Ascending aorta (tissue), 2 donors: ENCODE measurements at places on chromosomes 11 and 22. TPM values are rescaled to one million over a fixed set of nuclear protein-coding genes. Genes with fewer than 3 reads are reported as not detected.

HTR3B gene
- total RNA-seq = not detected

OR8G1 gene
- not detected for total RNA-seq

POU2F3 gene
- not detected for total RNA-seq

TIMP3 gene
- 394 TPM for total RNA-seq

TRIM44 gene
- 6.1 TPM for total RNA-seq

DNA sequence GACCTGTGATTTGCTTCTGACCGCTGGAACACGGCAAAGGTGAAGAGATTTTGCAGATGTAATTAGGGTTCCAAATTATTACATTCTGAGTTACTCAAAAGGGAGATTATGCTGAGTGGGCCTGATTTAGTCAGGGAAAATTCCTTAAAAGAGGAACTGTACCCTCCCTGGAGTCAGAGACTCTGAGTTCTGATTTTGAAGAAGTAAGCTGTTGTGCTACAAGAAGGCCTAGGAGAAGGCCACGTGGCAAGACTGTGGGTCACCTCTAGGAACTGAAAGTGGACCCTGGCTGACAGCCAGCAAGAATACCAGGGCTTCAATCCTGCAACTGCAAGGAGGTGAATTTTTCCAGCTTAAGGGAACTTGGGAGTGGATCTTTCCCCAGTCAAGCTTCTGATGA is 45.3 kb downstream of the CHRDL2 start:
- no peak overlapping the region for H3K4me3 ChIP-seq
- no peaks in the 10 kb centered on the region for H3K36me3 ChIP-seq
- no peaks in the 10 kb centered on the region for H3K27me3 ChIP-seq

DNA sequence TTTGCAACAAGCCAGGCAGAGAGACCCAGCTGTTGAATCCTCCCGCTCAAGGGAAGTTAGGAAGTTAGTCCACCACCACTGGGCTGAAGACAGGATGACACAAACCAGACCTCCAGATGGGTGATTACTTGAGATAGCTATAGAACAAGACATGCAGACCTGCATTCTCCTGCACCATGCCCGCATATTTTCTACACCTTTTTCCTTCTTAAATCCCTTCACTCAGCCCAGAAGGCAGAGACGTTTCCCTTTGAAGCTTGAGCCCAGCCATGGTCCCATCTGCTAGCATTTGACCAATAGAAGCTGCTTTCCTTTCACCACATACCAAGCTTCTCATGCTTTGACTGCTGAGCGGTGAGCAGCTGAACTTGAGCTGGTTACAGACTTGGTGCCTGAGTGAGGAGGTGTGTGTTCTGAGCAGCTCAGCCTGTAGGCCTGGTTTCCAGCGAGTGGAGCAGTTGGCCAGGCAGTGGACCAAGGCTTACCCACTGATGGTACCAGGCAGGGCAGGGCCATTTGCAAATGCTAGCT is 29.2 kb upstream of the CBX6 start:
- H3K4me1 ChIP-seq = no peaks in the 10 kb centered on the region
- H3K27me3 ChIP-seq = no peaks in the 10 kb centered on the region
- no peak for DNase-seq
- H3K36me3 ChIP-seq = no peaks in the 10 kb centered on the region

GRCh38 chr11:15318814-15319213 is 204.1 kb downstream of the INSC start:
- no peak overlapping the region for H3K4me3 ChIP-seq
- H3K27me3 ChIP-seq = no peaks in the 10 kb centered on the region
- H3K36me3 ChIP-seq = no peaks in the 10 kb centered on the region
- H3K4me1 ChIP-seq = no peaks in the 10 kb centered on the region
- no peak for DNase-seq

DNA sequence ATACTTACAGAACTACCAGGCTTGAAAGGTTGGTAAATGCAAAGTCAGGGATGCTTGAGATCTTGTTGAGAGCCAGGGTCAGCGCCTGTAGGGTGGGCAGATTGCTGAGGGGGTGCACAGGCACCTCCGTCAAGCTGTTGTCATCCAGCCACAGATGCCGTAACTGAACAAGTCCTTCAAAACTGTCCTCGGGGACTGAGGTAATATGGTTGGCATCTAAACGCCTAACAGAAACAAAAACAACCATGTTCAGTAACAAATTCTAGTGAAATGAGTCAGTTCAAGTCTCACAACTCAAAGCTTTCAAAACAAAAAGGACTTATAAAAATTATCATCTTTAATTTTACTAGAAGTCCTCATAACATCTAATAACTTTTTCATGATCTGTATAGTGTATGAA is 22.2 kb upstream of the CCDC34 start:
- peak overlapping the region; percentile 39 for H3K27ac ChIP-seq
- DNase-seq = peak; percentile 77
- H3K27me3 ChIP-seq = no peaks in the 10 kb centered on the region
- H3K4me3 ChIP-seq = peak overlapping the region; percentile 33
- no peaks in the 10 kb centered on the region for H3K4me1 ChIP-seq

DNA sequence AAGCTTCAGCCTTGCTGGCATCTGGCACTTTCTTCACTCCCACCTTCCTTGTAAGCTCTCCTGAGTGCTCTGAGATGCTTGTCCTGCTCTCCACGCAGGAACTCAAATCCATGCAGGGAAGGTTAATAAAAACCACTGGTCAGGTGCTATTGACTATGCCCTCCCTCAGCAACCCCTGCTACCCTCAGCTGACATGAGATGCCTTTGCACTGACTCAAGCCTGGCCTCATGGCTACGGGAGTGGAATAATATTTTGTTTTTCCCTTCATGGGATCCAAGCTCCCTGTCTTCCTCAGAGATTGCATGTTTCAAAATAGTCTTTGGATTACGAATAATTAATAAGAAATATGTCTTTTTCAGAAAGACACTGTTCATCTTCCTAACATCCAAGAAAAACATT is 31.7 kb upstream of the ABCC8 start:
- DNase-seq = no peak
- peak overlapping the region; percentile 54 for H3K27ac ChIP-seq
- no peaks in the 10 kb centered on the region for H3K36me3 ChIP-seq
- no peaks in the 10 kb centered on the region for H3K27me3 ChIP-seq
- H3K4me3 ChIP-seq = no peak overlapping the region
- peaks cover 12% of the 10 kb centered on the region for H3K4me1 ChIP-seq

- peak; percentile 55 for DNase-seq
- H3K27me3 ChIP-seq = no peaks in the 10 kb centered on the region
- no peak overlapping the region for H3K4me3 ChIP-seq
- H3K27ac ChIP-seq = peak overlapping the region; percentile 94
Observed at GRCh38 chr11:10584071-10584501, 15.6 kb upstream of the LYVE1 start.

GRCh38 chr11:94568717-94569116 is 1.5 kb downstream of the PIWIL4 start:
- no peaks in the 10 kb centered on the region for H3K27me3 ChIP-seq
- H3K4me3 ChIP-seq = no peak overlapping the region
- no peaks in the 10 kb centered on the region for H3K4me1 ChIP-seq
- no peak overlapping the region for H3K27ac ChIP-seq
- DNase-seq = no peak

GRCh38 chr11:10307022-10307399 is 2.1 kb downstream of the ADM start:
- no peaks in the 10 kb centered on the region for H3K27me3 ChIP-seq
- DNase-seq = no peak
- no peaks in the 10 kb centered on the region for H3K36me3 ChIP-seq
- peak overlapping the region; percentile 70 for H3K27ac ChIP-seq
- peak overlapping the region; percentile 69 for H3K4me3 ChIP-seq

DNA sequence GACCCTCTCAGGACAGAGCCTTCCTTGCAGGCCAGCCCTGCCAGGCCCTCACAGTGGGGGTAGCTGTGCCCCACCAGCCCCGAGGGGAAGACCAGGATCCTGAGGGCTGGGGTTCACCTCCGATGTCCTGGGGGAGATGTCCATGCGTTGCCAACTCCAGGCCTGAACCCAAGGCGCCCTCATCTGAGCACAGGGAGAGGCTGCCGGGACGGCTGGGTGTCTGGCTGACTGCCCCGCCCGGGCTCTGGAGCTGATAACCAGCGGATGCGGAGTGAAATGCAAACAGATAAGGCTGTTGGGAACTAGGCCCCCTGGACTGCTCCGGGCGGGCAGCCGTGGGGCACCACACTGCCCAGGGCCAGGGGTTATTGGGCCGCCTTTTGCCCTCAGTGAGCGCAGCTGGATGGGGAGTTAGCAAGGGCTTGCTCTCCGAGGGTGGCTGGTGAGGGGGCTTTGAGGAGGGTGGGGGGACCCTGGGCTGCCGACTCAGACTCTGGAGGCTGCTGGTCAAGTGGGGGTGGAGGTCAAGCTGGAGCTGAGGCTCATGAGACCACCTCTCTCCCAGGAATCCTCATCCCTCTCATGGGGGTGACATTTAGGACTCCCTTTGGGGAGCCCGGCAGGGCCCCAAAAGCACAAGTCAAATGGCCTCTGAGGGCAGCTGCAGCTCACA is 5.6 kb upstream of the MUC6 start:
- H3K27ac ChIP-seq = no peak overlapping the region
- H3K36me3 ChIP-seq = no peaks in the 10 kb centered on the region

- H3K27ac ChIP-seq = no peak overlapping the region
- no peak overlapping the region for H3K4me3 ChIP-seq
- H3K36me3 ChIP-seq = no peaks in the 10 kb centered on the region
- H3K27me3 ChIP-seq = no peaks in the 10 kb centered on the region
- no peaks in the 10 kb centered on the region for H3K4me1 ChIP-seq
Observed at GRCh38 chr11:116509551-116509950, 263.2 kb downstream of the BUD13 start.

GRCh38 chr11:68374531-68374930 is 62.1 kb downstream of the LRP5 start:
- no peaks in the 10 kb centered on the region for H3K27me3 ChIP-seq
- no peak for DNase-seq
- H3K36me3 ChIP-seq = no peaks in the 10 kb centered on the region
- no peak overlapping the region for H3K4me3 ChIP-seq
- H3K27ac ChIP-seq = peak overlapping the region; percentile 95

DNA sequence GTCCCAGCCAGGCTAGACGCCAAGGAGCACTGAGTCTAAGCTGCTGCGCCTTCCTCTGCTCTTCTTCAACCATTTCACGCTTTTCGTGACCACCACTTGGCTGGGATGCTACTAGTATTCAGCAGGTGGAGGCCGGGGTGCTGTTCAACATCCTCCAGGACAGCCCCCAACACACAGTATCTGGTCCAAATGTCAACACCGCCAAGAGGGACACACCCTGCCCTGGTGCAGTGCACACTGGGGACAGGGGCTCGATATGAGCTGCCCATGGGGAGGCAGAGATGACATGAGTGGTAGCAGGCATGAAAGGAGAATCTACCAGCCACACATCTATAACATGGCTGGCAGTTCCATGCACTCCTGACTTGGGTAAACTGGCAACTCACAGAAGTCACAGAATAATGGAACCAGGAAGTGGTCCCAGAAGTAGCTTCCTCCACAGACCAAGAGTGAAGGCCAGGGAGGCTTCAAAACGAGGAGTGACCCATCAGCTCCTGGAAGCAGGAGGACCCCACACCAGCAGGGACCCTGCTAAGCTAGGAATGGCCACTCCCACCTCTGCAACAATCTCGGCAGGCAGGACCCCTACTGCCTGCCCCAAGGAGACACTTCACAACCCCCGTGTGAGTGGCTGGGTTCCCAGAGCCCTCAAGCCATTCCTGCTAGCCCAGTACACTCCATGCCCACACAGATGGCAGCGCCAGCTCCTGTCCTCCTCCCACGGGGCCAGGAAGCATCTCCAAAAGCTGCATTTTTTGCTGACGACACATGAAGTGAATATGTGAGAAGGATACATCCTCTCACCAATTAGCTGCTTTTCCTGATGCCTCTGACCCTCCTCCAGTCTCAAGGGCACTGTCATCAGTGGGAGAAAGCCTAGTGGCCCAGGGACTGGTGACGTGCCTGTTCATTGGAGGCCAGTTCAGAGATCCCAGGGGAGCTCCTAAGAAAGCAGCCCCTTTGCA is 78.8 kb downstream of the DGCR2 start:
- no peak overlapping the region for H3K4me3 ChIP-seq
- no peaks in the 10 kb centered on the region for H3K4me1 ChIP-seq
- H3K27ac ChIP-seq = no peak overlapping the region
- peaks cover 93% of the 10 kb centered on the region for H3K36me3 ChIP-seq
- no peak for DNase-seq
- H3K27me3 ChIP-seq = no peaks in the 10 kb centered on the region

GRCh38 chr11:562046-562645 is 1.4 kb downstream of the RASSF7 start:
- H3K4me3 ChIP-seq = no peak overlapping the region
- no peak overlapping the region for H3K27ac ChIP-seq
- H3K27me3 ChIP-seq = no peaks in the 10 kb centered on the region
- no peaks in the 10 kb centered on the region for H3K36me3 ChIP-seq
- DNase-seq = no peak

- peak overlapping the region; percentile 79 for H3K4me3 ChIP-seq
- peaks cover 5% of the 10 kb centered on the region for H3K27me3 ChIP-seq
- no peaks in the 10 kb centered on the region for H3K36me3 ChIP-seq
- no peak for DNase-seq
Observed at GRCh38 chr11:64036087-64037026, 626 bp downstream of the FLRT1 start.

DNA sequence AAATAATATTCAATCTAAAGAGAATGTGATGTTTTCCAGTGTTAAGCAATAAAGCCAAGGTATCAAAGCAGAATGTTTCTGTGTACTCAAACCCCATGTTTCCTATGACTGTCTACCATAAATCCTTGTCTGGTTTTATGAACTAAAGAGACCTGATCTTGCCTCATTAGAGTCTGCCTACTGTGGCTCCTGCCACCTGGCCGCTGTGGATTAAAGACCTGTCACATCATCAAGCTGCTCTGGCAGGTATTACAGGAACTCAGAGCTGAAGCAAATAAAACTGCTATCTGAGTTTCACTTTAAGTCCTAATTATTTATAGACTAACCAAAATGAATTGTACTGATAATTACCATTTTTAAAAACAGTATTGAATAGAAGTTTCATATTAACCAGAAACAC is 207.8 kb upstream of the CCDC90B start:
- no peaks in the 10 kb centered on the region for H3K36me3 ChIP-seq
- no peak overlapping the region for H3K4me3 ChIP-seq
- DNase-seq = no peak
- H3K4me1 ChIP-seq = no peaks in the 10 kb centered on the region

DNA sequence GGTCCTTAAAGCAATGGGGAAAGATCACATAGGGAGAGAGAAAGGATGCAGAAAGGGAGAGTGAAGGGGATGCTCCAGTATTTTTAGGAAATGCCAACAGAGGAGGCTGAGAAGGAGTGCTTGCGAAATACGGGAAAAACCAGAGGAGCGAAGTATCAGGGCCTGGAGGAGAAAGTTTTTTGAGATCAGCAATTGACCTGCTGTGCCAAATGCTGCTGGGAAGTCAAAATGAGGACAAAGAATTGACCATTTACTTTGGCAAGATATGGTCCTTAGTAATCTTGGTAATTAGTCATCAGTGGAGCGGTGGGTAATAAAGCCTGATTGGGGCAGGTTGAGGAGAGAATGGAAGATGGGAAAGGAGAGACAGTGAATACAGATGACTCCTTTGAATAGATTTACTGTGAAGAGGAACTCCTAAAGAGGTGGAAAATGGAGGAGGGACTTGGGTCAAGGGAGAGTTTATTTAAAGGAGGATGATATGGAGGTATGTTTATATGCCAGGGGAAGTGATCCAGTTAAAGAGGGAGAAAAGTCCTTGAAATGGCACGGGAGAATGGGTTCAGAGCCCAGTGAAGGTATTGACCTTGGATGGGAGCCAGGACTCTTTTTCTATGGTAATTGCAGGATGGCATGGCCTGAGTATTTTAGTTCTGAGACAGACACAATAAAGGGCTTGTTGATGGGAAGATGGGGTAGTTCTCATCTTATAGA is 111.5 kb downstream of the PKNOX2 start:
- DNase-seq = no peak
- H3K27me3 ChIP-seq = no peaks in the 10 kb centered on the region
- peaks cover 10% of the 10 kb centered on the region for H3K4me1 ChIP-seq
- no peaks in the 10 kb centered on the region for H3K36me3 ChIP-seq

GRCh38 chr11:35214792-35215193 is 75.8 kb downstream of the CD44 start:
- peaks cover 8% of the 10 kb centered on the region for H3K4me1 ChIP-seq
- no peaks in the 10 kb centered on the region for H3K27me3 ChIP-seq
- no peak for DNase-seq
- H3K4me3 ChIP-seq = no peak overlapping the region
- peak overlapping the region; percentile 35 for H3K27ac ChIP-seq
- H3K36me3 ChIP-seq = peaks cover 47% of the 10 kb centered on the region
